ENCODE measurements at places on chromosomes 6 and 20.
A peak's percentile ranks its signal among the peaks of the same experiment; 100 is the strongest.

- DNase-seq = no peak
Measured at GRCh38 chr6:6780231-6780630, 191.7 kb downstream of the LY86 start.

DNA sequence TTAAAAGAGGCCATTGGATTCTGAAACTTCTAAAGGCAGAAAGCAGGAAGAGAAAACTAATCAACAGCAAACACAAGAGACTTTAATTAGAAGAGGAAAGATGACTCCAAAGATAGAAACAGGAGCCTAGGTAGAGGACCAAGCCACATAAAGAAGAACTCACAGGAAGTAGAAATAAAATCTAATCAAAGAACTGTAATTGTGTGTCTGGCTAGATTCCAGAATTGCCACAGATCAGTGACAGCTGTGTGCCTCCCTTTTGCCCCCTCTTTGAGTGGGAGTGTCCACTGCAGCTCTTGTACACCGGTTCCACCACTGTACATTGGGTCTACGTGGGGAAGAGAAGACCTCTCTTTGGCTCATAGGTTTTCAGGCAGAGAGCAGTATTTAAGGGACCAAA lies 22.3 kb upstream of the THEMIS start:
- no peak for DNase-seq

DNA sequence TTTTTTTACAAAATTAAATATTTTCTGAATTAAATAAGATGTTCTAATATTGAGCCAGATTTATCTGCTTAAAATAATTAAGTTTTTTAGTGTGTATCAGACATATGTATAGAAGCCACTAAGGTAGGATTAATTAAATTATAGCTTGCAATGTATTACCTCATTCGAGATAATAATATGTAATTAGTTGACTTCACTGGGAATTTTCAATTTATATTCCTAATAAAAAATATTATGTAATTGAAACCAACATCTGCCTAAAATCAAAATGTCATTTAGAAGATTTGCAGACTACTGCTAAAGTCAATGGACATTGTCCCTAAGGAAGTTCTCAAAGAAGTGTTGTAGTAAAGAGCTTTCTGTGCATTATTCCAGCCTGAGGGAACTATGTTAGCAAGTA lies 254.7 kb downstream of the EYS start:
- no peak for DNase-seq

DNA sequence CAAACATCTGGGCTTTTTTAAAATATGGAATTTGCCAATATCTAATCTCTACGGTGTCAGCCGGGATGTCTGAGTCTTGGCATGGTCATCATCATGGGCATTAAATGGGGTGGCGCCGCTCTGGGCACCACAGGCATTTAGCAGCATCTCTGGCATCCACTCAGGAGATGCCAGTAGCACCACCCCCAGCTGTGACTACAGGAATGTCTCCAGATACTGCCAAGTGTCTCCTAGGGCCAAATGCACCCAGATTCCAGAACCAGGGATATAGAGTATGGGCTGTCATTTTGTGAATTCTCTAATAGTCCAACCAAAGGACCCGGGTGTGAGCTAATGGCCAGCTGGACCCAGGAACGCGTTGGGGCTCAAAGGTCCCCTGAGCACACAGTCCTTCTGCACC lies 361.0 kb downstream of the TAF4 start:
- no peak for DNase-seq

DNA sequence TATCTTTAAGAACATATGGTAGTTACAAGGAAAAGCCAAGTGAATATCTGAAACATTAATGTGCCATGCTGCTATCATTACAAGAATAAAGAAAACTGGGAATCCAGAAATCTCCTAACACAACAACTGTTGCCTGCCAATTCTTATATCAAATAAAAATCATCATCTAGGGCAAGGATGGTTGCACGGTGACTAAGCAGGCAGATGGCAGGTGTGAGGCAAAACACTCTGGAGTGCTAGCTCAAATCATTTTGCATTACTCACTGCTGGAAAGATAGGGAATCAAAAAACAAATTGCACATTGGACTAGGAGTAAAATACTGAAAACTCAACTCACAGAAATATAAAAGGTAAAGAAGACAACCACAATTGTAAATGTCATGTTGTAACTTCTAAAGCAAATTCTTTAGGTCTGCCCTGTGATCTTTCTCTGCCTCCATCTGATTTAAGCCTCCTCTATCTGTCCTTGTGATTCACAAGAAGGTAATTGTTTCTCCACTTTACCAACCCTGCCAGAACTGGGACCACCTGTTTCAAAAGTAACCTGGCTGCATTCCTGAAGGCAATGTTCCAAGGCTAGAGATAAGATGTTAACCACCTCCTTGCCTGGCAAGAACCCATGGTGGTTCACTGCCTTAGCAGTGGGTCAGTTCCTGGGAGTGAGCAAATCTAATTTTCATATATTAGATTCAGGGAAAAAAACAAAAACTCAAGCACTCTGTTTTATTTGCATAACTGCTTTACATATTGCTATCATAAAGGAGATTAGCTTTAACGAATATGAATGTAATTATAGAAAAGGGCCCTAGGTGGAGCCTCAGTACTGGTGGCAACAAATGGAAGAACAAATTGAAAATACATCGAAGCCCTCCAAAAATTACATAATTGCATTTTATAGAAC lies 33.1 kb upstream of the LCA5 start:
- peak; percentile 0 for DNase-seq

GRCh38 chr6:2977799-2978590 lies 6.6 kb upstream of the SERPINB6 start:
- no peak for DNase-seq

DNA sequence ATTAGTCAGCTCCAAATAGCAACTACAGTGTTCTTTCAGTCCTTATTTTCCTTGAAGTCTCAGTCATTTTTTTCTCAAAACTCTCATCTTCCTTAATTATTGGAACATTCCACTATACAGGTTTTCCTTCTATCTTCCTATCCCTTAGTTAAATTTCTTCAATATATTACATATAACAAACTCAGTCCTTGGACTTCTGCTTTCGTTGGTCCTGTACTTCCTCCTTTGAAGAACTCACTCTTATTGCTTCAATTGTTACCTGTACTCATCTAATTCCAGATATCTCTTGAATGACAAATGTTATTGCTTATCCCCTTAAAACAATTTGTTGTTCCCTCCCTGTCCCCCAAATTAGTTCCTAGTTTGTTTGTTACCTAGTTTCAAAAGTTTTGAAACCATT lies 67.7 kb upstream of the NOTCH4 start:
- no peak for DNase-seq

DNA sequence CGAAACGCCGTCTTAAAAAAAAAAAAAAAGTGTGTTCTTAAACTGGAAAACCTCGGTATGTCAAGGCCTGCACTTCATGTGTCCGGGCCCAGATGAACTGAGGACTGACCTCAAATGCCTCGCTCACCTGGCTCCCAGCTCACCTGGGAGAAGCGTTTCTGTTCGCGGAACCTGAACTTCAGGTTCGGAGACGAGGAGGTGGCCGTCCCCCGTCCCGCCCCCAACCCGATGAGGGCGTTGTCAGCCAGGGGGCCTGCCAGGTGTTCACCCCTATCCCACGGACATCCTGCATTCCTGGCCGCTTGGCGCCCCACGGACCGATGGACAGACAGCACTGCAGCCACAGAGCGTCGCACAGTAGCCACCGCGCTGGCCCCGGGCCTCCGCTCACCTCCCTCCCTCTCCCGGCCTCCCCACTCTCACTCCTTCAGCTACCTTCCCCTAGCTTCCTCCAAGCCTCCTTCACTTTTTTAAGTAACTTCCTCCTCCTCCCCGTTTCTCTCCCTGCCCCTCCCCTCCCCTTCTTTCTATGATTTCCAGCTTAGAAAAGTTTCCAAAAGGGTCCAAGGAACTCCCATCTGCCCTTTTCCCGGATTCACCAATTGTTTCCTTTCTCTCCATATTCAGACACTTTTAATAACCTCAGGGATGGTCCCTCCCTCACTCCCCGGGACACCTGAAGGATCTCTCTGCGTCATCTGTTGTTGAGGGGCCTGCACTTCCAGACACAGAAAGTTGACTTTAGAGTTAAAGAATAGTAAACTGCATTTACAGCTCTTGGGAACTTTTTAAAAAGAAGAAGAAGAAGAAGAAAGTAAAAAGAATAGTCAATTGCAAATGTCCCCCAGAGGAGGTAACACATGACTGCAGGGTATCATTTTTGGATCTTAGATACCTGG lies 22.7 kb upstream of the MCM3 start:
- no peak for DNase-seq

DNA sequence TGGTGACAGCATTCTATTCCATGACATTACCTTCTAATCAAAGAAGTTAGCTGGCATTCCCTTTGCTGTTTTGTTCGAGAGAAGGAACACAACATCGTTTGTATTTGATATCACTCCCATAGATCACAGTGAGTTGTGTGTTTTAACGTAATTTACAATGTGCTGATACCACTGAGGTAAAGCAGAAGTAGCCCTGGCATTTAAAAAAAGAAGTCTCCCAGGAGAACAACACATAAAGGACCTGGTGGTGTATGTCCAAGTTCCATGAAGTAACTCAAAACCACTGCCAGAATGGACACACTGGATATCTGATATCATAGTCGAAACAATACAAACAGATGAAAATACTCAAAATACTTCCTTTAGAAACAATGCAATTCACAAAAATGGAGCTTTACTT lies 351.7 kb downstream of the RNGTT start:
- no peak for DNase-seq

GRCh38 chr6:30970946-30971345 lies 12.6 kb upstream of the MUC21 start:
- DNase-seq = no peak

GRCh38 chr20:61451953-61452352 lies 199.9 kb downstream of the CDH4 start:
- no peak for DNase-seq

DNA sequence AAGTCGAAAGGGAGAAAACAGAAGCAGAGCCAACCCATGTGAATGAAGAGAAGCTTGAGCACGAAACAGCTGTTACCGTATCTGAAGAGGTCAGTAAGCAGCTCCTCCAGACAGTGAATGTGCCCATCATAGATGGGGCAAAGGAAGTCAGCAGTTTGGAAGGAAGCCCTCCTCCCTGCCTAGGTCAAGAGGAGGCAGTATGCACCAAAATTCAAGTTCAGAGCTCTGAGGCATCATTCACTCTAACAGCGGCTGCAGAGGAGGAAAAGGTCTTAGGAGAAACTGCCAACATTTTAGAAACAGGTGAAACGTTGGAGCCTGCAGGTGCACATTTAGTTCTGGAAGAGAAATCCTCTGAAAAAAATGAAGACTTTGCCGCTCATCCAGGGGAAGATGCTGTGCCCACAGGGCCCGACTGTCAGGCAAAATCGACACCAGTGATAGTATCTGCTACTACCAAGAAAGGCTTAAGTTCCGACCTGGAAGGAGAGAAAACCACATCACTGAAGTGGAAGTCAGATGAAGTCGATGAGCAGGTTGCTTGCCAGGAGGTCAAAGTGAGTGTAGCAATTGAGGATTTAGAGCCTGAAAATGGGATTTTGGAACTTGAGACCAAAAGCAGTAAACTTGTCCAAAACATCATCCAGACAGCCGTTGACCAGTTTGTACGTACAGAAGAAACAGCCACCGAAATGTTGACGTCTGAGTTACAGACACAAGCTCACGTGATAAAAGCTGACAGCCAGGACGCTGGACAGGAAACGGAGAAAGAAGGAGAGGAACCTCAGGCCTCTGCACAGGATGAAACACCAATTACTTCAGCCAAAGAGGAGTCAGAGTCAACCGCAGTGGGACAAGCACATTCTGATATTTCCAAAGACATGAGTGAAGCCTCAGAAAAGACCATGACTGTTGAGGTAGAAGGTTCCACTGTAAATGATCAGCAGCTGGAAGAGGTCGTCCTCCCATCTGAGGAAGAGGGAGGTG lies 38.7 kb downstream of the ZBTB2 start:
- peak; percentile 45 for DNase-seq

DNA sequence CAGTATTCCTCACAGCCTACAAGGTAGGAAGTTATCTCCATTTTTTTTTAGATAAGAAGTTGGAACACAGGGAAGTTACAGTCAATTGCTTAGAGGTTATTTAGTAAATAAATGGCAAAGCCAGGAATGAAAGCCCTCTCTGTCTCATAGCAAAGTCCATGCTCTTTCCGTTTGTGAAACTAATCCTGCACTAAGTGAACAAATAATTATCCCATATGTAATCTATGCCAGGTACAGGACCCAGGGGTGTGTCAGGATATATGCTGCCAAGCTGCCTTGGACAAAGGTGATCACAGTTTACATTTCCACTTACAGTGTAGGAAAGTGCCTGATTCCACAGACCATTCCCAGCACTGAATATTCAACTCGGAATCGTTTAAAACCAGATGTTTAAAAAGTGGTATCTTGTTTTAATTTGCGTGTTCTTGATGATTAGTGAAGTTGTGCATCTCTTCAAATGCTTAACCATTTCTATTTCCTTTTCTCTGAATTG lies 13.6 kb upstream of the GMDS start:
- no peak for DNase-seq

- no peak for DNase-seq
Measured at GRCh38 chr20:50062006-50062838, 50.7 kb downstream of the UBE2V1 start.

DNA sequence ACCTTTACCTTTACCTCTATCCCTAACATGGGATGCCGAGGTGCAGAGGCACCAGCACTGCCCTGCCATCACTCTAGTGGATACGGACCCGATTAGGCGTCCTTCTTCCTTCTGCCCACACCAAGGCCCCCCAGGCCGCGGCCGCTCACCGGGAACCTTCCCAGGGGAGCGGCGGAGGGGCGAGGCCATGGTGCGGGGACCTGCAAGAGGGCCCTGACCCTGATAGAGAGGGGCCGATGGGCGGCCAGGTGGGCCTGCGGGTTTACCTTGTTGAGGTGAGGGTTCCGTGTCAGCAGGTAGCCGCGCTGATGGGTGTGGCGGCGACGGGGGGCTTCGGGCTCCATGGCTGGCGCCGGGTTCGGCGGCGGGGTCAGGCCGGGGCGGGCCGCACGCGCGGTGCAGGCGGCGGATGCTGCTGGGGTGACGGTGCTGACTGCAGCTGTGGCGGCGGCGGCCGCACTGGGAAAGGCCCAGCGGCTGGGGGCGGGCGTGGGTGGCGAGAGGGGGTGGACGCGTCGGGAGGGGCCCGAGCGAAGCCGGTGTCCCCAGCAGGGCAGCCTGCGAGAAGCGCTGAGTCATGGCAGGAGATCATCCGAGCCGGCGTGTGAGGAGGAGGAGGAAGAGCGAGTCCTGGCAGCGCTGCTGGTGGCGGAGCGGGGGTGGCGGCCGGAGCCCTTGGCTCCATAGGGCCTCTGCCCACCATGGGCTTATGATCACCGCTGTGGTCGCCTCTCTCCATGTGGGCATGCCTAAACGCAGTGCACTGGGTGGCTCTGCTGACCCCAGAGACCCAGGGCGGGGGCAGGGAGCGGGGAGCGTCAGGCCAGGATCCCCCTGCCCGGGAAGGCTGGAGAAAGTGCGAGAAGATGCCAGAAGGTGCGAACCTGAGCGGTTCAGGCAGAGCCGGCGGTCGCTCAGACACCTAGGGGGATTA lies at the start of gene ME1:
Gene ME1 (minus strand): TSS at position 441 of the 934 bp plus-strand sequence. CDS start 97 bp downstream, at position 344.
- peak; percentile 38 for DNase-seq

DNA sequence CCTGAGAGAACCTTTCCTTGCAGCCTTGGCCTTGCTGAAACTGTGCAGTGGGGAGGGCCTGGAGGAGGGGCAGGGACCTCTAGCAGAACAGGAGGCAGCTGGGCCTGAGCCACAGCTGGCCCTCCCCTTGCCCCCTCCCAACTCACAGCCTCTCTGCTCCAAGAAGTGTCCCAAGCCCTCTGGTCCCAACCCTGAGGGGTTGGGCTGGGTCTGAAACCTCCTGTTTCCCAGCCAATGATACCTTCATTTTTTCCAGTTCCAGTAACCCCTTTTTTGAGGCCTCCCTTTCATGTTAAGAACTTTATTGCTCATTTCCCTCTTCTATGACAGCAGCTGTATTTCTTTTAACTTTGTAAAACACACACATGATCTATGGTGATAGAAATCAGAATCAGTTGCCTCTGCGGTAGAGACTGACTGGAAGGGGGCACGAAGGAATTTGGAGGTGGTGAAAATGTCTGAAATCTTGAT lies 17.9 kb upstream of the ARMC12 start:
- DNase-seq = no peak
